ENCODE measurements at places on chromosomes 1 and 21.
A peak's percentile ranks its signal among the peaks of the same experiment; 100 is the strongest.

GRCh38 chr1:206427291-206427690, 43.0 kb upstream of the IKBKE start:
- DNase-seq, result no peak

- DNase-seq, result no peak
Measured at GRCh38 chr1:66452982-66453381, 81.0 kb upstream of the SGIP1 start.

DNA sequence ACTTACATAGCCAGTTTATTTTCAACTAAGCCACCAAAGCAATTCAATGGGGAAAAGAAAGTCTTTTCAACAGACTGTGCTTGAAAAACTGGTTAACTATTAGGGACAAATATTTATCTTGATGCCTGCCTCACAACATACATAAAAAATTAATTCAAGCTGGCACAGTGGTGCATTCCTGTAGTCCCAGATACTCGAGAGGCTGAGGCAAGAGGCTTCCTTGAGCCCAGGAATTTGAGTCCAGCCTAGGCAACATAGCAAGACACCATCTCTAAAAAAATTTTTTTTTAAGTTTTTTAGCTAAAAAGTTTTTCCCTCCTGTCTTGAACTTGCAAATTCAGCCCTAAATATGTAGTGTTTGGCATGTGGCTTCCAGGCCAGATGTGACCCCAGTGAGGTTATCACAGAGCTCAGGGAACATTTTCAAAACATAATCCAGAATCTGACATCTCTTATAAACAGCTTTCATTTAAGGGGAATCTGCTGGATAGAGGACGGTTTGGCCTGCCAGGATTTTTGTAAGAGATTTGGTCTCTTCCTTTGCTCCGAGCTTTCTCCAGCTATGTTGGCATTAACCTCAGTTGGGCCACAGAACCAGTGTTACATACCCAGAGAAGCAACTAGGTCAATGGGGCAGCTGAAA, 46.4 kb downstream of the COL6A1 start:
- no peak for DNase-seq

- peak; percentile 79 for DNase-seq
Measured at GRCh38 chr1:26583646-26584485, 54.3 kb downstream of the RPS6KA1 start.

DNA sequence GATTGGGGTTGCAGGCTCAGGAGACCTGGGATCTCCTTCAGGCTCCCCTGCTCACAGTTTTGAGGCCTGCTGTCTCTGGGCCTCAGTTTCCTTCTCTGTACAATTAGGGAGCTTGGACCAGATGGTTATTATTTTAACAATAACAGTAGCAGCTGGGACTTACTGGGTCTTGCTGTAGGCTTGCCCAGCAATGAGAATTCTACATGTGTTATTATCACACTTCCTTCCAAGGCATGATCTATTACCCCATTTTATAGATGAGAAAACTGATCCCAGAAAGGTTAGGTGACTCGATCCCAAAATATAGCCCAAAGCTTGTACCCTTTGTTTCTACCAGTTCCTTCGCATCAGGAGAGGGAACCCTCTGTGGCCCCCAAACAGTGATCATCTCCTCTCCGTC, 153.8 kb downstream of the PTPRU start:
- no peak for DNase-seq

- DNase-seq, result no peak
Measured at GRCh38 chr1:45172005-45172404, 34.4 kb downstream of the ZSWIM5 start.

- DNase-seq, result no peak
Measured at GRCh38 chr1:178438432-178438831, 58.3 kb downstream of the CLEC20A start.

- peak; percentile 43 for DNase-seq
Measured at GRCh38 chr1:26994020-26994786, 711 bp downstream of the TRNP1 start.

DNA sequence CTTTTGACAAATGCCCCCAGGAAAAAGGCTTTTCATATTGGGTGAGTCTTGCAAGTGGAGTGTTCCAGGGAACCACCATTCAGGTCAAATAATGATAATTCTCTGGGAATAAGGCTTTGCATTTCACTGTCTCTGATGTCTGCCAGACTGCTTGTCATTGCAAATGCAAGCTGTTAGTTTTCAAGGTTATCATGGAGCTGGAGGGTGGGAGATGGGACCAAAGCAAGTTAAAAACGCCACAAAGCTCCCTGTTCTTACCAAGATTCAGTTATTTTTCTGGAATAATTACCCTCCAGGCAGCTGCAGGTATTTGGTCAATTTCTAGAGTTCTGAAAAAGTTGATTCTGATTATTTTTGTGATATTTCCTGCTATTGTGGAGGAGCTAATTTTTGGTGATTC, 210.1 kb downstream of the GPR52 start:
- DNase-seq, result no peak

DNA sequence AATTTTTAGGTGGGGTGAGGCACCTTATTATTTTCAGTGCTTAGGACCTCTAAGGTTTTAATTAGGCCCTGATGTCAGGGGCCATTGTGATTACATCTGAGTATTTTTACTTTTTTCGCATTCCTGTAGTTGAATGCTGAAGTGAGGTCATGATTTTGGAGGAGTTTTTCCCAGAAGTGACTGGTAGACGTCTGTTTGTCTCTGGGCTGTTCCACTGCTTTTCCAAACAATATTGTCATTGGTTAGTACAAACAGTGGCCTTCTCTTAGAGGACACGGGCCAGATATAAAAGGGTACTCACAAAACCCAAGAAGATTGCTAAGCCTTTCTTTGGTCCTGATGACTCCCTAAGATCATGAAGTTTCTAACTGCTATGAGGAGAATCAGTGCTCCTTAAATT, 7.6 kb upstream of the RASAL2 start:
- DNase-seq, result no peak

GRCh38 chr1:248788327-248788726, 32.8 kb upstream of the LYPD8 start:
- DNase-seq, result no peak

DNA sequence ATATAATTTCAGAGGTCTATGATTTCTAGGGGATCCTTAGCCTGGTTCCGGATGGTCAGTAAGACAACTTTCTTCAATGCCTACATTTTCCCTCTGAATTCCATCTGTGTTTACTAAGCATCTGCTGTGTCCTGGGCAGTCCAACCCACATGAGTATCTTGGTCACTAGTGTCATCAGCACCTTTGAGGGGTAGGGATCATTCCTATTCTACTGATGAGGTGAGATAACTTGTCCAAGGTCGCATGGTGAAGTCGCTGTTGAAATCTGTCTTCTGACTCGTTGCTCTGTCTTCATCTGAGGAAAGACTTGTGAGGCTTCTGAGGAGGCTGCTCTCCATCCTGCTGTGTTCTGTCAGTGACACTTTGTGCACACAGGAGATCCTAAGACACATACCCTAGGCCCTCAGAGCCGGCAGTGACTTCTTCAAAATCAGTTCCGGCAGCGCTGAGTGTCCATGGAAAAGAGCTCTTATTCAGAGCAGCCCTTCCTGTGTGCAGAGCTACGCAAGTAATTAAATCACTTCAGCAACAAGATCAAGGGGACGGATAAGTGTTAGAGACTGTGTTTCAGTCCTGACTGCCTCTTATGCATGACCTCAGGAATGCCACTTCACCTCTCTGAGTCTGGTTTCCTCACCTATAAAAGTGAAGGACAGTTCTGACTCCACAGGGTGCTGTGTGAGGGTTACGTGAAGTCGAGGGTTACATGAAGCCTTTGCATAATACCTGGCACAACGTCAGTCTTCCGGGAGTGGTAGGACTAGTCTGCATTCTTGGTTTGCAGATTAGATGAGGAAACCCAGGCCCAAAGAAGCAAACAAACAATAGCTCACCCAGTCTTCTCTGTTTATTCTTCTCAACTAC, 28.4 kb downstream of the AK2 start:
- no peak for DNase-seq

GRCh38 chr1:208500375-208500774, 256.2 kb upstream of the PLXNA2 start:
- DNase-seq, result no peak

DNA sequence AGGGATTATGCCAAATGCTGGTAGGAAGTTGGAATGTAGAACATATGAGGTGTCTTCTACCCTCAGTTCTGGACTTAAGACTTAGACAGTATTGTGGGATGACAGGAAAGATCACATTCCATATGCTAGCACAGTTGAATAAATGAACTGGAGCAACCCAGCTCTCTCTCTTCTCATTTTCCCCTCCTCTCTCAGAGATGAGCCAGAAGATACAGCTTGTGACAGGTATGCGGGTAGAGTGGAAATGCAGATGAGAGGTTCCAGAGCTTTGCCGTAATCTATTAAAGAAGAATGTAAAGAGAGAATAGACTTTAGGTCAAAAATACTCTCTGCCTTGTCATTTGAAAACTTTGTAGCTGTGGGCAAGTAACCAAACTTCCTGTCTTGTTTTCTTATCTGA, 32.5 kb upstream of the HMCN1 start:
- DNase-seq, result no peak

DNA sequence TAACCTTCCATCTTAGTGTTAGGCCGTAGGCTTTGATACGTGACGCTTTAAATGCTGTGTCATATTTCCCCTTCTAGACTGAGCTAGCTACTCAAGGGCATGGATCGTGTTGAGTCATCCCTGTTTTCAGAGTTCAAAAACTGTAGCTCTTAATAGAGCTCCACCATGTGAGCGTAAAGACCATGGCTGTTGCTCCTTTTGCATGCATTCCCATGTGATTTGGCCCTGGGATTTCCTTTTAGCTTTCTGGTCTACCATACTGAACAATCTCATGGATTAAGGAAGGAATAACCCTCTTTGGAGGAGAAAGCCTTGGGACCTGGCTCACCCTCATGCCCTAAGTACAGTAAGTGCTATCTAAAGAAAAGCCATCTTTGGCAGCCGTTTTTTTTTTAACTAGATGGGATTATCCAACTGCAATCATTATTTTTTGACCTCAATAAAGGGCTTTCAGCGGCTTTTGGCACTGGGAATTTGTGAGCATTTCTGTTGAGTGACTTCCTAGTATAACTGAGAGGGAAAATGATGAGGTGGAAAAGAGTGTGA, 76.6 kb downstream of the PLPP3 start:
- DNase-seq, result no peak

DNA sequence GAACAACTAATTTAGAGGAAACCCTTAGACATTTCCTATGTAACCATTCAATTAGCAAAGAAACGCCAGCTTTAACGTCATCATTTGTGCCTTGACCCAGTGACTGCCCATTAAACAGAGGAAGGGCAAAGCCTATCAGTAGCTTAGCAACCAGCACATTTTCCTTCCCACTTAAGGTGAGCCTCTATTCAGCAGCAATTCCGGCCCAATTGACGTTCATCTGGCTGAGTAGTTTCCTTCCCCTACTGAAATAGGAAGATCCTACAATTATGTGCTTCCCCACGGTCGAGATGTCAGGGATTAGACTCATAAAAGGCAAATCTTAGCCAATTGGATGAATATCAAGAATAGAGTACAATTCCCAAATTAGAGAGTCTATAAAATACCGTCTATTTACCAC, 482.1 kb upstream of the ADAMTS5 start:
- DNase-seq, result no peak

DNA sequence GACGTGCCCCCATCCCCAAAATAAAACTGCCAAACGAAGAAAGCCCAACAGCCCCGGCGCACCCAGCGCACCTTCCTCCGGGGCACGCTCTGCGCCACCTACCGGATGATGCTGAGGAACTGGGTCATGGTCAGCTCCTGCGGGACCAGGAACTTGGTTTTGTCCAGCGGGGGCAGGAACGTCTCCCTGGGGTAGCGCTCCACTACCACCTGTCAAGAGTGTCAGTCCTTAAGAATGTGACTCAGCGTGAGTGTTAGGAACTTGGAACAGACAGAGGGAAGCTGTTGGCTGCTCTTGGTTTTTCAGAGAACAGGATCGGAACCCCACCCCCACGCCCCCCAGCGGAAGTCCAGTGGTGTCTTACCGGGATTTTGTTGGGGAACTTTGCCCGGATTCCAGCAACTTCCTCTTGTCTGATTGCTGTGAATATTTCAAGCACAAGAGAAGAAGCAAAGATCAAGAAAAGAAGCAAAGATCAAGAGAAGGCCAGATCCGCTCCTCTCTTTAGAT, 431 bp downstream of the MAP1LC3C start:
- DNase-seq, result peak; percentile 65

GRCh38 chr1:198713081-198713480, 74.2 kb downstream of the PTPRC start:
- no peak for DNase-seq

- DNase-seq, result no peak
Measured at GRCh38 chr1:168607872-168608428, 31.5 kb downstream of the XCL1 start.

- DNase-seq, result no peak
Measured at GRCh38 chr1:234164098-234164709, 209.1 kb upstream of the COA6 start.

GRCh38 chr1:184210031-184210430, 158.5 kb downstream of the TSEN15 start:
- no peak for DNase-seq

- DNase-seq, result no peak
Measured at GRCh38 chr1:115134850-115135480, 45.7 kb upstream of the TSPAN2 start.

DNA sequence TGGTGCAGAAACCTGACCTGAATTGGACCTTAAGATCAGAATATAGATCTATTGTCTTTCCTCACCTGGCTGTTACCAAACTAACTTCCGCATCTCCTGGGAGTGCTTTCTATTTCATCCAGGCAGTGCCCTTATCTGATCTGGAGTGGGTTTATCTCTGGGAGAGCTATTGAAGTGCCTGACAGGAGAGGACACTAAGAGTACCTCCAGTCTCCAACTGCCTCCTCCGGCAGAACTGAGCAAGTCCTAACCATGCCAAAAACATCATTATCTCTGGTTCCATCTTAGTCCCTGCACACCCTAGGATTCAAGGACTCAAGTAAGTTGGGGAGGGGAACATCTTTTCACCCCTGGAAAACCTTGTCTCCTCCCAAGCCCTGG, 12.4 kb upstream of the KCNJ15 start:
- DNase-seq, result no peak

GRCh38 chr1:100780814-100781213, 61.3 kb downstream of the VCAM1 start:
- DNase-seq, result no peak

DNA sequence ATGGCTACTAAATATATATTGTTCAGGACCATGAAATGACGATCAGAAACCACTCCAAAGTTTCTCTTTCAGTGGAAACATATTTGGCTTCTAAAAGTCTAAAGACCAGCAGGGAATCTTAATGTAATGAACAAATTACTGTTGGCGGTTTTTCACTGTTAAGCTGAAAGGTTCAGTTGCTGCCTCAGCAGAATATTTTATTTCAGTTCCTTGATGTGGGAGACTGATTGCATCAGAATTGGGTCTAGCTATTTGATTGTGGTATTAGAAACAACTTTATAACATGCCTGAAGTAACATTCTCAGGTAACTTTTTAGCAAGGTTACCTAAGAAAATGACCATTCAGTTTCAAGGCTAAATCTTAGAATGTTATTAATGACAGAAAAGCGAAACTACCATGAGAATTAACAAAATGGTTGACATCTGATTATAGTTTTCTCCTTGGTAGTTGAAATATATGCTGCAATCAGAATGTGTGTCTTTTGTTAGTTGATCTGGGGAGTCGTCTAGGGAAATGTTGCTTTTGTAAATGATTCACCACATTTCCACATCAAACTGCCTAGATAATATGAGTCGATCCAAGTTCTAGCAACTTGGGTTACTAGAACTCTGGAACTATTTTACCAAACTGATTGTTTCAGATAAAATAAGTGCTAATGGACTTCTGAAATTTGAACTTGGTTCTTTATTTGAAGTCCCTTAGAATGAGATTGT, 200.4 kb downstream of the HMCN1 start:
- no peak for DNase-seq
